ENCODE measurements at places on chromosomes 13 and 19. TPM values are rescaled to one million over a fixed set of nuclear protein-coding genes. Genes with fewer than 3 reads are reported as not detected.
A peak's percentile ranks its signal among the peaks of the same experiment; 100 is the strongest.

Gene CBY2
- total RNA-seq, result not detected

Gene VAV1
- 4.1 TPM for total RNA-seq

Gene ADGRE1
- not detected for total RNA-seq

Gene SIGLEC10
- total RNA-seq, result 0.83 TPM

Gene ZNF93
- total RNA-seq, result 5.1 TPM

Gene ACER1
- not detected for total RNA-seq

Gene PGLYRP2
- total RNA-seq, result not detected

Gene B3GNT3
- total RNA-seq, result not detected

Gene BRME1
- 1.4 TPM for total RNA-seq

- peaks cover 14% of the 10 kb centered on the region for H3K4me1 ChIP-seq
- no peaks in the 10 kb centered on the region for H3K27me3 ChIP-seq
- H3K27ac ChIP-seq, result peak overlapping the region; percentile 76
- no peak for DNase-seq
- H3K4me3 ChIP-seq, result no peak overlapping the region
- no peaks in the 10 kb centered on the region for H3K36me3 ChIP-seq
Observed at GRCh38 chr19:13881692-13882418, 4.9 kb downstream of the NANOS3 start.

- H3K27me3 ChIP-seq, result no peaks in the 10 kb centered on the region
- peaks cover 35% of the 10 kb centered on the region for H3K4me1 ChIP-seq
- H3K27ac ChIP-seq, result no peak overlapping the region
- no peak for DNase-seq
- H3K4me3 ChIP-seq, result no peak overlapping the region
- no peaks in the 10 kb centered on the region for H3K36me3 ChIP-seq
Observed at GRCh38 chr13:97974773-97975172, 21.3 kb downstream of the IPO5 start.

- peak overlapping the region; percentile 86 for H3K4me3 ChIP-seq
- no peaks in the 10 kb centered on the region for H3K27me3 ChIP-seq
- peaks cover 11% of the 10 kb centered on the region for H3K36me3 ChIP-seq
- H3K4me1 ChIP-seq, result peaks cover 14% of the 10 kb centered on the region
Observed at GRCh38 chr13:44437356-44438233, 64.0 kb downstream of the SERP2 start.

GRCh38 chr19:44891016-44891882 lies at the start of gene TOMM40:
TOMM40 (plus strand) TSS chr19:44891254; CDS start chr19:44891416, 162 bp downstream.
- no peaks in the 10 kb centered on the region for H3K4me1 ChIP-seq
- H3K36me3 ChIP-seq, result peaks cover 30% of the 10 kb centered on the region
- H3K27me3 ChIP-seq, result no peaks in the 10 kb centered on the region

DNA sequence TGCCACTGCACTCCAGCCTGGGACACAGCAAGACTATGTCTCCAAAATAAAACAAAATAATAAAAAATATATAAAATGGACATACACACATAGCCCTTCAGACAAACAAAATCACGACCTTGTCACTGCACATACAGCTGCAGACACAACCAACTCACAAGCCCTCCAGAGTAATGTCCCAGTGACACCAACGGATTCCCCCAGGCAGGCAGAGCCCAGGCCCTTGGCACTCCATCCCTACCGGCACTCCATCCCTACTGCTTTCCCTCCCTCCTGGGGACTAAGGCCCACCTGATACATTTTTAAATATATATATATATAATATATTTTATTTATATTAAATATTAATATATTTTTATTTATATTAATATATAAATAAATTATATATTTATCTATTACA lies 18.5 kb downstream of the ZNF101 start:
- H3K27me3 ChIP-seq, result no peaks in the 10 kb centered on the region
- no peak overlapping the region for H3K4me3 ChIP-seq
- no peaks in the 10 kb centered on the region for H3K4me1 ChIP-seq

DNA sequence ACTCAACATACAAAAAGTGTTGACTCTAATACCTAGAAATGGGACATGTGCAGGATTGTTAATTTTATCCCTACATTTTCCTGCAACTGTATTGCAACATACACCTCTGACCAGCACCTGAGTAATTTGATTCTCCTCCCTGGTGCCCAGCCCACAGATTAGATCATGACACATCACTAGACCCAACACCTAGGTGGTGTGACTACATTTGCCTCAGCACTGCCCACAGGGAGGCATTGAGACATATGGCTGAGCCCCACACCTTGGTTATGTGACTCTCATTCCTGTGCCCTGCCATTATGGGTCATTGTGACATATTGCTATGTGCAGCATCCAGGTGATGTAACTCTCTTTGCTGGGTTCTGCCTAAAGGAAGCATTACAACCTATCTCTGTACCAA lies 13.2 kb upstream of the ZNF254 start:
- H3K4me3 ChIP-seq, result no peak overlapping the region
- no peak overlapping the region for H3K27ac ChIP-seq
- peaks cover 51% of the 10 kb centered on the region for H3K36me3 ChIP-seq
- no peaks in the 10 kb centered on the region for H3K27me3 ChIP-seq
- DNase-seq, result no peak
- H3K4me1 ChIP-seq, result no peaks in the 10 kb centered on the region

GRCh38 chr13:22773465-22773864 lies 407.3 kb upstream of the SGCG start:
- H3K27ac ChIP-seq, result no peak overlapping the region
- no peaks in the 10 kb centered on the region for H3K36me3 ChIP-seq
- no peaks in the 10 kb centered on the region for H3K27me3 ChIP-seq

DNA sequence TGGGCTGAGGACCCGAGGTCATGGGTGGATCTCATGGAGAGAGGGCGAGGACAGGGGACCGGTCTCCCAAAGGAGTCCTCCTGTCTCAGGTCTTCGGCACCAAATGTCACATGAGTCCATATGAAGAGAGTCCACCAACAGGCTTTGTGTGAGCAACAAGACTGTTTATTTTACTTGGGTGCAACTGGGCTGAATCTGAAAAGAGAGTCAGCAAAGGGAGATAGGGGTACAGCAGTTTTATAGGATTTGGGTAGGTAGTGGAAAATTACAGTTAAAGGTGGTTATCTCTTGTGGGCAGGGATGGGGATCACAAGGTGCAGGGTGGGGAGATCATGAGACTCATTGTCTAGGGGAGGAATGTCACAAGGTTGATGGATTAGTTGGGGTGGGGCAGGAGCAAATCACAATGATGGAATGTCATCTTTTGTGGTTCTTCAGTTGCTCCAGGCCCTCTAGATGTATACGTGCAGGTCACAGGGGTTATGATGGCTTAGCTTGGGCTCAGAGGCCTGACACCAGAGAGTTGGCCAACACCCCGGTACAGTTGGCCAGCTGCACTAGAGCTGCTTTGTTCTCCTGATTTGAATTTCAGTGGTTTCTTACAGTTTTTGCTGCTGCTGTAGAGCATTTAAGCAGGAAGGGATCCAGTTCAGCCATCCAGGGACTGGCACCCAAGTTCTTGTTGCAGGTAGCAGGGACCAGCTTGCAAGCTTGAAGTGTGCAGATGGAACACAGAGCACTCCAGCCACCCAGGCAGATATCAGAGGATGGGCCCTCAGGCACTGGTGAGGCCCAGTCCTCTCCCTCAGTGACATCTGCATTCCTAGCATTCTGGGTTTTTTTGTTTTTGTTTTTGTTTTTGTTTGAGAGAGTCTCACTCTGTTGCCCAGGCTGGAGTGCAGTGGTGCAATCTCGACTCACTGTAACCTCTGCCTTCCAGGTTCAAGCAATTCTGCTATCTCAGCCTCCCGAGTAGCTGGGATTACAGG lies 26.4 kb upstream of the IGFL1 start:
- H3K4me1 ChIP-seq, result no peaks in the 10 kb centered on the region
- no peaks in the 10 kb centered on the region for H3K36me3 ChIP-seq

DNA sequence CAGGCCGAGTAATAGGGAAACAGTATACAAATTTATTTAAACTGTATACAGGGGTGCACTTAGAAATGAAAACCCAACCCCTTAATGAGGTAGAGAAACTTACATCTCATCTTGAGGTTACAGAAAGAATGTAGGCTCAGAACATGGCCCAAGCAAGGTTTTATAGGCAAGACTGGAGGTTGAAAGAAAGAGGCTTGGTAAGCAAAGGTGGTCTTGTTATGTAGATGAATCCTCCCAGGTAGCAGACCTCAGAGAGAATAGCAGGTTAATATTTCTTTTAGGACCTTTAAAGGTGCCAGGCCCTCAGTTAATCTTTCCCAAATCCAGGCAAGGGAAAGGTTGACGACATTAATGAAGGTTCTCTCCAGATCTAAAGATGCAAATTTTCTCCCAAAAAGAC lies 1466.8 kb upstream of the PRR20A start:
- H3K36me3 ChIP-seq, result no peaks in the 10 kb centered on the region
- H3K27ac ChIP-seq, result no peak overlapping the region
- no peak overlapping the region for H3K4me3 ChIP-seq
- no peaks in the 10 kb centered on the region for H3K4me1 ChIP-seq

GRCh38 chr19:7801020-7801570 lies 28.9 kb upstream of the EVI5L start:
- H3K36me3 ChIP-seq, result no peaks in the 10 kb centered on the region
- no peak overlapping the region for H3K27ac ChIP-seq
- peaks cover 83% of the 10 kb centered on the region for H3K27me3 ChIP-seq
- H3K4me3 ChIP-seq, result no peak overlapping the region

GRCh38 chr19:48372904-48373303 lies 8.7 kb downstream of the SYNGR4 start:
- no peaks in the 10 kb centered on the region for H3K36me3 ChIP-seq
- no peak overlapping the region for H3K4me3 ChIP-seq
- DNase-seq, result no peak

- H3K4me1 ChIP-seq, result no peaks in the 10 kb centered on the region
- no peak overlapping the region for H3K4me3 ChIP-seq
- H3K27me3 ChIP-seq, result no peaks in the 10 kb centered on the region
- H3K36me3 ChIP-seq, result no peaks in the 10 kb centered on the region
- H3K27ac ChIP-seq, result no peak overlapping the region
- no peak for DNase-seq
Observed at GRCh38 chr19:15900504-15900903, 2.6 kb upstream of the CYP4F2 start.

GRCh38 chr13:109819874-109820273 lies 33.5 kb upstream of the IRS2 start:
- no peaks in the 10 kb centered on the region for H3K27me3 ChIP-seq
- DNase-seq, result no peak
- H3K4me3 ChIP-seq, result no peak overlapping the region
- no peaks in the 10 kb centered on the region for H3K4me1 ChIP-seq
- H3K27ac ChIP-seq, result no peak overlapping the region
- no peaks in the 10 kb centered on the region for H3K36me3 ChIP-seq

GRCh38 chr13:49935171-49936074 lies 717 bp downstream of the SPRYD7 start:
- H3K36me3 ChIP-seq, result no peaks in the 10 kb centered on the region
- DNase-seq, result peak; percentile 71
- H3K4me3 ChIP-seq, result peak overlapping the region; percentile 94

DNA sequence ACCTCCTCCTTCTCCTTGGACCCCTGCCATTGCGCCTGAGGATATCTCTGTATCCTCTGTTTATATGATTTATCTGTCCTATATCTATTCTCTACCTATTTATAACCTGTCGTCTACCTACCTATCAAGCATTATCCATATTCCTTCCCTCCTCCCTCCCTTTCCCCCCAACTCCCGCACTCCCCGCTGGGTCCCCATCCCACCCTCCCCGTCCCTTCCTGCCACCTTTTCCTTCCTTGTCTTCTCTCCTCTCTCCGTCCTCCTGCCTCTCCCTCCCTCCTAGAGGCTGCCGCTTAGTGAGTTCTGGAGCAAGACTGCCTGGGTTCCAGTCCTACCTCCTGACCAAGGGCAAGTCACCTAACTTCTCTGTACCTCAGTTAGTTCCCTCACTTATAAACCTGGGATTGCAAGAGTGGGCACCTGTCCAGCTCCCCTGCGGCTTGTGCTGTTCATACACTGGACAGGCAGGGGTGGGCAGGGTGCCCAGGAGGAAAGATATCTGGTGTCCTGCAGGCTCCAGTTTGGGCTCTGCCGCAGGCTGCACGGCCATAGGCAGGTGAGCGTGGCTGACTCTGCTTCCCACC lies 16.1 kb downstream of the TTYH1 start:
- H3K27ac ChIP-seq, result no peak overlapping the region
- H3K4me1 ChIP-seq, result no peaks in the 10 kb centered on the region
- H3K36me3 ChIP-seq, result no peaks in the 10 kb centered on the region
- no peak for DNase-seq
- no peak overlapping the region for H3K4me3 ChIP-seq

GRCh38 chr13:100356426-100356825 lies 232.2 kb downstream of the GGACT start:
- H3K4me3 ChIP-seq, result no peak overlapping the region
- no peaks in the 10 kb centered on the region for H3K4me1 ChIP-seq
- H3K36me3 ChIP-seq, result no peaks in the 10 kb centered on the region
- H3K27ac ChIP-seq, result no peak overlapping the region

GRCh38 chr13:47216176-47216822 lies 319.4 kb upstream of the HTR2A start:
- no peak overlapping the region for H3K4me3 ChIP-seq
- H3K4me1 ChIP-seq, result no peaks in the 10 kb centered on the region
- H3K27me3 ChIP-seq, result no peaks in the 10 kb centered on the region
- H3K36me3 ChIP-seq, result no peaks in the 10 kb centered on the region

GRCh38 chr13:37966266-37966665 lies 96.7 kb upstream of the TRPC4 start:
- no peak overlapping the region for H3K4me3 ChIP-seq
- H3K36me3 ChIP-seq, result no peaks in the 10 kb centered on the region
- H3K27ac ChIP-seq, result no peak overlapping the region
- H3K27me3 ChIP-seq, result no peaks in the 10 kb centered on the region
- no peak for DNase-seq
- no peaks in the 10 kb centered on the region for H3K4me1 ChIP-seq

DNA sequence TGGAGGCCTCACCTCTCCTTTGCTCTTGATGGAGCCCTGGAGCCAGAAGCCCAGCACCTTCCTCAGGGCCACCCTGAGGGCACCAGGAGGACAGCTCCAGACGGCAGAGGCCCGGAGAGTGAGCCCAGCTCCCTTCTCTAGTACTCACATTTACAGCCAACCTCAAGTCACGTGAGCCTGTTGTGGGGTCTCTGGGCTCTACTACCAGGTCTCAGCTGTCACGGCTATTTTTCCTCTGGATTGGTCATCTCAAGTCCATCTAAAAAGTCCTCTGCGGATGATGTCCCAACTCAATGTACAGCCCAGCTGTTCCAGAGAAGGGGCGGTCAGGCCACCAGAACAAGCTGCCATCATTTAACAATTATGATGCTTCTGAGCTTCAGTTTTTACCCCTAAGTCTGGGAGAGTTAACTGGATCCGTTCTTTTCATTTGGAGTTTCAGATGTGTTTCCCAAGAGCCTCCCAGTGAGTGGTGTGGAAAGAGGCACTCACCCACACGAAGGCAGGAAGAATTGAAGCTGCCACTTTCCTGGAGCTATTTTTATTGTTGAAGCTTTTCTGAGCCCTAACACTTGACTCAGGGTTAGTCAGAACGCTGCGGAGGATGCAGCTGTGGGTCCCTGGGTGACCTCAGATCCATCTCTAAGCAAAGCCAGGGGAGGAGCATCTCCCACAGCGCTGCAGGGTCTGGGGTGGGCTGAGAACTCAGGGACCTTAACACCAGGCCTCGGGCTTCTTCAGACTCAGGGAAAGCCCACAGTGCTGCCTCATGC lies 143.5 kb upstream of the UBL3 start:
- no peak overlapping the region for H3K27ac ChIP-seq
- DNase-seq, result no peak
- H3K27me3 ChIP-seq, result no peaks in the 10 kb centered on the region
- H3K4me3 ChIP-seq, result no peak overlapping the region
- H3K4me1 ChIP-seq, result no peaks in the 10 kb centered on the region

- H3K27ac ChIP-seq, result no peak overlapping the region
- DNase-seq, result no peak
- H3K27me3 ChIP-seq, result peaks cover 53% of the 10 kb centered on the region
- H3K4me3 ChIP-seq, result peak overlapping the region; percentile 7
Observed at GRCh38 chr19:50817941-50818858, 5.4 kb downstream of the KLK1 start.
